ENCODE measurements at places on chromosomes 11 and 22.

DNA sequence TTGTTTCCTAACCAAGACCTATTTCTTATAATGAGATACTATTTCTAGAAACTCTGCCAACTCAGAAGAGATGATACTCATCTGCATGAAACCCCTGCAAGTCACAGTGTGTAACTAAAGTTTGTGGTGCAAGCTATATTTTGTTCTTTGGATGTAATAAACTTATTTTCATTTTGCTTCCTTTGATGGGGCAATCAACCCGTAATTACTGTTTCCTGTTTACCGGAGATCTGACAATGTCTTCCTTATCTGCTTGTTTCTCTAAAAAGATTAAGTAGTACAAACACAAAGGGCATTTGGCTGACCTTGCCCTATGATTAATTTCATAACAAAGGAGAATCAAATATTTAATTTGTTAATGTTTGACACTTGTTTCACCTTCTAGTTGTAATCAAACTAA, 846.6 kb upstream of the ANO3 start:
- no peak for DNase-seq

DNA sequence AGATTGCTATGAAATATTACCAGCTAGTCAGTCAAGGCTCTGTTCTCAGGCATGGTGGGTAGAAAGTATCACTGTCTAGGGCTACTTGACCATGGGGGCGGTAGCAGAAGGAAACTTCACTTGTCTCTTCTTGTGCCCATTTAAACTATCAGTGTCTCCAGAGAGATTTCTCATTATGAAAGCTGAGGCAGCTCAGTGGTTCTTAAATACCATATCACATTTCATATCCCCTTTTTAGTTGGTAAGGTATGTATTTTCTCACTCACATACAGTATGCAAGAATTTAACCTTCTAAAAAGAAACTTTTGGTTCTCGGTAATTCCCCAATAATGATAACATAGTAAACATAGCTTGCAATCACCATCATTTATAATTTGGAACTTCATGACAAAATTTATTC, 1180.0 kb upstream of the TENM4 start:
- no peak for DNase-seq

- DNase-seq, result no peak
These were observed 83.4 kb downstream of the CEP164 start for GRCh38 chr11:117410861-117411710.

GRCh38 chr11:13942971-13943381, 19.5 kb upstream of the SPON1 start:
- no peak for DNase-seq

- DNase-seq, result no peak
These were observed 46.1 kb downstream of the RASSF10 start for GRCh38 chr11:13055200-13055599.

- peak; percentile 1 for DNase-seq
These were observed at the start of gene MORC2 for GRCh38 chr22:30968015-30968923. Gene MORC2, minus strand, starts transcription at chr22:30968774. Its CDS starts 885 bp downstream, at chr22:30967889.

- DNase-seq, result no peak
These were observed 13.3 kb downstream of the APOL3 start for GRCh38 chr22:36147196-36147791.

DNA sequence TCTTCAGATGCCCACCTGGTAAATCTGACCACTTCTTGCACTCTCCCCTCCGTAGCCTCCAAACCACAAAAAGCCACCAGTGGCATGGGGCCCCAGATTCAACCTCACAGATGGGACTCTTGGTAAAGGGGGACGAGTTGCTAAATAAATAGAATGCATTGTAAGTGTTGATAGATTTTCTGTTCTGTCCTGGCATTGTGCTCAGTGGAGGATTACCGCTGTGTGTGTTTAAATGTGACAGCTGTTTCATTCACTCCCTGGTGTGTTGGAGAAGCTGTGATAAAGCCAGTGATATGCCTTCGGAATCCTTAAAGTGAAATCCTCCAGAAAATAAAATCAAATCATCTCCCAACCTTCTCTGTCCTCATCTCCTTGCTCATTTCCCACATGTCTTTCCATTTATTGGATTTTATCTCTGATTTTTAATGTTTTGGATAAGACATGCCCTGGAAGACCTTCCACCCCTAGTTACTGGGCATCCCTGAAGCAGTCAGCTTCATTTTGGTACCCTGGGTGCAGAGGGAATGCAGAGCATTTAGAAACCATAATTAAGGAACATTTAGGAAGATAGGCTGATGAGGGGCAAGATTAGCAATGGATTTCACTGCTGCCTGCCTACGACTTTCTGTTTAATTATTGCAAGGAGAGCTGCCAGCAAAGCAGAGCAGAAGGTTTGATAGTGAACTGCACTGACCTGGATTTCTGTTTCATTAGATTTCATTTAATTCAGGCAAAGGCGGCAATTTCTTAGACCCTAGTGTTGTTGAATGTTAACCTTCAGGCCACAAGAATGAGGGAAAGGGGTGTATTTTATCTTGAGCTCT, 460.9 kb upstream of the KIRREL3 start:
- no peak for DNase-seq

GRCh38 chr11:13885083-13885482, 77.4 kb upstream of the SPON1 start:
- no peak for DNase-seq

- DNase-seq, result no peak
These were observed 4.7 kb downstream of the SIK2 start for GRCh38 chr11:111606986-111607385.

GRCh38 chr11:34869425-34869824, 46.8 kb downstream of the APIP start:
- no peak for DNase-seq

- peak; percentile 86 for DNase-seq
These were observed 87.1 kb downstream of the FAM76B start for GRCh38 chr11:95702526-95702925.

- no peak for DNase-seq
These were observed 14.8 kb downstream of the TAB1 start for GRCh38 chr22:39414377-39414776.

DNA sequence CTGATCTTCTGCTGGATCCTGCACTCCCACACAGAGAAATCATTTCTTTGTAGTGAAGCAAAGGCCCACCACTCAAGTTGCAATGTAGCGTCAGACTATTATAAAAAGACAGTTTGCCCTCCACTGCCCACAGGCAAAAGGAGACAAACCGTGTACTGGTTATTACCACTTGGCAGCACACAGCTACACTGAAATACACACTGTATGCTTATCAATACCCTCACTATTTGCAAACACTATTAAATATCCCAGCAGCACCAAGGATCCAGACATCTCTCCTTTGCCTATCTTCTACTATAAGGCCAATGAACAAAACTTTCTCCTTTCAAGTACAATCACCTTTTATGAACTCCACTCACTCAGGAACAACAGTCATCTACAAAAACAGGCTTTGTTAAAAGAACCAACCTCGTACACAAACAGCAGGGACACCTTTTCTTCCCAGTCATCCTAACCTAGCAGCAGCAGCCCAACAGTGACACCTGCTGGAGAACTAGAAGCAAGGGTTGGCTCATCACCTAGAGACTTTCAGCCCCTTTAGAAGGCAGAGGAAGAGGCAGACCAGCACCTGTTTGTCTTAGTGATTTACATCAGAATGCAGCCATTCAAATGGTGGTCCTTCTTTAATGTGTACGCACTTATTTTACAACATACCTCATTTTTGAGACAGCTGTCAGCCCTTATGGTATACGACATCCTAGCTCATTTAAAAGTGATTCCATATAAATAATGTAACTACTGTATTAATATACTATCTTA, 56.1 kb downstream of the AMBRA1 start:
- DNase-seq, result peak; percentile 44

DNA sequence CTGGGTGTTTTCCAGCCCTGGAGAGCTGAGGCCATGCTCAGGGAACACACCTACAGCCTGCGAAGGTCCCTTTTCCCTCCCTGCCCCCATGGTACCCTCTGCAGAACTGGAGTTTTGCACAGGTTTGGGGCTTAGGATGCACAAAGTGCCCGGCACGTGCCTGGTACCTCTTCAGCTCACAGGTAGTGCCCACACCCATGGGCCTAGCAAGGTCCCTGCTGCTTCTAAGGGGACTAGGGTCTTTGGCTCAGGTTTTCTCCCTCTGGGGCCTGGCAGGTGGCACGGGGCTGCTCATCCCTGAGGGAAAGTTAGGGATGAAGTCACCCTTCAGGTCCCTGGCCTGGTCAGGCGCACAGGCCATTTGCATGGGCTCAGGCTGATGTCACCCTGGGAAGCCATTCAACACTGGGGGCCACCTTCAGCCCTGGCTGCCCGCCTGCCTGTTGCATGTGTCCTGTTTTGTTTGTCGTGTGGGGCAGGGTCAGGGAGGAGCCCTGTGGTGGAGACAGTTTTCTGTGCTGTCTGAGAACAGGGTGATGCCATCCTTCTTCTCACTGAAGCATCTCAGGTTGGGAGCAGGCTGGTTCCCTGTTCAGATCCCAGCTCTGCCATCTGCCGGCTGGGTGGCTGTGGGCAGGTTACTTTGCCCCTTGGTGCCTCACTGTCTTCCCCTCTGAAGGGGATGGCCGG, 68.3 kb upstream of the CRYBB3 start:
- DNase-seq, result no peak

GRCh38 chr22:37331034-37331428, 48.7 kb downstream of the CYTH4 start:
- DNase-seq, result no peak

GRCh38 chr22:21984793-21985192, 2.2 kb upstream of the TOP3B start:
- DNase-seq, result no peak

DNA sequence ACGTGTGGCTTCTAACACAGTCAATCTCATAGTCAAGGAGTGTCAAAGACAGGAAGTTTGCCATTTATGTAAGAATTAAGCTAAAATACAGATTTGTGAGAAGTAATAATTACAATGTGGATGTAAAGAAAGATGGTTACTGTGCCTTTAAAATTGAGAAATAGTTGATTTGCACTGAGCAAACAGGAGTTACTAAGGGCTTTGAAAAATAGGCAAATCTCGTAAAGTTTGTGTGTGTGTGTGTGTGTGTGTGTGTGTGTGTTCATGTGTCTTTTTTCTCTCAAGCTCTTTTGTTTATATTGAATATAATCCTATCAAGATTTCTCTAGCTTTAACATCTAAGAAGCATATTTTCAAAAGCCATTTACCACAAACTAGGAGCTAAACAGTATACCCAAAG, 2284.5 kb downstream of the LRRC4C start:
- no peak for DNase-seq

DNA sequence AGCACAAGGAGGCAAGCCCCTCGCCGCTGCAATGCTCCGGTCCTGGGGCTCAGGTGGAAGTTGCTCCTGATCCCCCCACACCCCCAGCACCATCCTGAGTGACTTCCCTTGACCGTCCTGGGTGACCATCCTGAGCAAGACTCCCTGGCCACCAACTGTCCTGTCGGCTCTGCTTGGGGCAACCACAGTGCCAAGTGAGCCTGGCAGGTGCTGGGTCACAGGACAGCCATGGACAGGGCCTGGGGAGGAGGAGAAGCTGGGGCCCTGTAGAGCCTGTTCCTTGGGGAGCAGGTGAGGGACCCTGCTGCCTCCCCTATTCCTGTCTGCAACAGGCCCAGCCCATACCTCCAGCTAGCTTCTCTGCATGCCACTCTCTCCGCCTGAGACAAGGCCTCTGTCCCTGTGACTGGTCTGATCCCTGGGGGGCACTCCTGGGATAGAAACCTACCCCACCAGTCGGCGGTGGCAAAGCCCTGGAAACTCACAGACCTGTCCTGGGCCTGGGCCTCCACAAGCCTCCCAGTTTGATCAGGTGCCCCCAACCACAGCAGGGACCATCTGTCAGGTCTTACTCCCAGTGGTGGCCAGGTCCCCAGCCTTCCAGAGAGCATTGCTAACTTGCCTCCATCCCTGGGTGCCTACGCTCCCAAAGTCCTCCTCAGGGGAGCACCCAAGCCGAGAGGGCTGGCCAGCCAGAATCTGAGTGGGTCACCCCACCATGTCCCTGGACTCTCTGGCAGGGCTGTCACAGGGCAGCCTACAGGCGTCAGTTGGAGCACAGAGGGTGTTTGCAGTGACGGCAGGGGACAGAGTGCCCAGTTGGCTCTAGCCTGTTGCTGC, 68.7 kb upstream of the WNT7B start:
- DNase-seq, result no peak

- DNase-seq, result no peak
These were observed 89.8 kb downstream of the APIP start for GRCh38 chr11:34826384-34826726.

DNA sequence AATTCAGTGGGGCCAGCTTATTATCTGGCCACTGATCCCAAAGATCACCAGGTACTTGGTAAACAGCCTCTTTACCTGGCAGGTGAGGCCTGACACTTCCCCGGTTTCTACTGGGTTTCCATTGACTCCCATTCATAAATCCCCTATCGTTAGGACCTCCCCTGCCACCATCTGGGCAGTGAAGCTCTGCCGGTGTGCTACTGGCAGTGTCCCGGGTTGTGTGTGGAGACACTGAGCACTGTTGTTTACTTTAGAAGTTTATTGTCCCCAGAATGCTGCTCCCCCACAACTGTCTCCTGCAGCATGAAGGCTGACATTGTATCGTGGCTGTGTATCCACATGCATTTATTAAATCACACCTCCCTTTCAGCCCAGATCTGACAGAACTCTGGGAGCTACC, 142.7 kb downstream of the WNT7B start:
- DNase-seq, result no peak

DNA sequence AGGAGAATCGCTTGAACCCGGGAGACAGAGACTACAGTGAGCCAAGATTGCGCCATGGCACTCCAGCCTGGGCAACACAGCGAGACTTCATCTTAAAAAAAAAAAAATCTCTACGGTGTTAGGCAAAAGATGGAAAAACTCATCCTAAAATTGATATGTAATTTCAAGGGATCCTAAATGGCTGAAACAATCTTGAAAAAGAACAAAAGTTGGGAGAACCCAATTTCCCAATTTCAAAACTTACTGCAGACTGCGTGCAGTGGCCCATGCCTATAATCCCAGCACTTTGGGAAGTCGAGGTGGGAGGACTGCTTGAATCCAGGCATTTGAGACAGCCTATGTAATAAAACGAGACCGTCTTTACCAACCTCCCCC, 31.7 kb upstream of the TOP3B start:
- DNase-seq, result no peak

GRCh38 chr11:106959386-106959785, 58.9 kb downstream of the GUCY1A2 start:
- no peak for DNase-seq

GRCh38 chr11:48066881-48067800, 86.8 kb downstream of the PTPRJ start:
- DNase-seq, result no peak

DNA sequence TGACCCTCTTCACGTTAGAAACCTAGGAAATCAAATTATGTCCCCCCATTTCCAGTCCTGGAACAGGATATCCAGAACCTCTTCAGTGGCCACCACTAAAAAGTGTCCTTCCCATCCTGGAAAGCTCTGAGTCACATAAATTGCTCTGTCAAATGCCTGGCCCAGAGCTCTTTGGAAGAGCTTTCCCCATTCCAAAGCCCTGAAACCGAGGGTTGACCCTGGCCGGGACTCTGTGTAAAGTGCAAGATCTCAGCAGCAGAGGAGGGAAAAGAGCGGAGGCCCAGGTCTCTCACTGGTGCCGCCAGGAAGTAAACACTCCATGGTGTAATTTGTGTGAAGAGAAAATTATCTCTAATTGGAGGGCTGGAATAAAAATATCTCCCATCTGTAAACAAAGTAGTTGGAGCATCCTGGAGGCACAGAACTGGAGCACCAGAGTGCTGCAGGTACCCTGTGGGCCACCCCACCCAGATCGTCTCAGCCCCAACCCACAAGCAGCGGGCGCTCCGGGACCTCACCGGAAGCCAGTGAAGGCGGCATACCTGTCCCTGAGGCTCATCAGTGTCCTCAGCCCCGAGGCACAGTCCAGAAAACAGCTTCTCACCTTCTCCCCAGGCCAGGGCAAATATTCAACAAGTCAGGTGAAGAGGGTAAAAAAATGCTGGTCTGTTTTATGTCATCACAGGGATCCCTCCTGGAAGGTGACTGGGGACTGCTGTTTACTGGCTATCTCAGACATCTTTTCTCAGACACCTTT, 4.7 kb upstream of the JAM3 start:
- DNase-seq, result no peak
